Activated T-cell treated with anti-CD3 and anti-CD28 coated beads for 48 hours (primary cell): ENCODE measurements at places on chromosomes 4 and X.

- no peak for DNase-seq
Observed at GRCh38 chr4:14513471-14513870, 488.8 kb upstream of the CPEB2 start.

DNA sequence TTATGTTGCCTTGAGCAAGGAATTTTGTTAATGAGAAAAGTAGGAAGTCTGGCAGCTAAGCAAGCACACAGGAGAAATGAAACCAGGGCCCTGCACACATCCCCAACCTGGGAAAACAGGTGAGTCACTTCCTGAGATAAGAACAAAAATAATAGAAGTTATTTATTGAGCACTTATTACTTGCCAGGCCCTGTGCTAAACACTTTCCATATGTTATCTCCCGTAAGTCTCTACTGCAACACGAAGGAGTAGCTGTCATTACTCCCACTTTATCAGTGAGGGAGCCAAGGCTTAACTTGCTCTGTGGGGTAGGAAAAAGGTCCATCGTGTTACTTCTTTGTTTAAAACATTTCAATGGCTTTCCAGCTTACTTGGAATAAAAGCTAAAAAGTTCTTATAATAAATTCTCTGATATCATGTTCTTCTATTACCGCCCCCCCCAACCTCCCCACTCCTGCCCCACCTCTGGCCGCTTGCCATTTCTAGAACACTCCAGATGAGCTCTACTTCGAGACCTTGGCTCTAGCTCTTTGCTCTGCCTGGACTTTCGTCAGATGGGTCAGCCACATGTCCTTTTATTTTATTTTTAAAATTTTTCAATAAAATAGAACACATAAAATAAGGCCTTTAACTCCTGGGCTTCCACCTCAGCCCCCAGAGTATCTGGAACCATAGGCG is 36.3 kb upstream of the PLAC8 start:
- DNase-seq, result no peak

GRCh38 chrX:140057001-140057411 is 91.7 kb upstream of the CXorf66 start:
- peak; percentile 46 for DNase-seq

- no peak for DNase-seq
Observed at GRCh38 chr4:40607221-40607620, 22.4 kb downstream of the RBM47 start.

- DNase-seq, result no peak
Observed at GRCh38 chrX:40418813-40419195, 162.0 kb upstream of the ATP6AP2 start.

- peak; percentile 43 for DNase-seq
Observed at GRCh38 chrX:18886344-18887161, 97.4 kb downstream of the PHKA2 start.

GRCh38 chrX:1713296-1713695 is 98.4 kb downstream of the ASMT start:
- DNase-seq, result no peak

DNA sequence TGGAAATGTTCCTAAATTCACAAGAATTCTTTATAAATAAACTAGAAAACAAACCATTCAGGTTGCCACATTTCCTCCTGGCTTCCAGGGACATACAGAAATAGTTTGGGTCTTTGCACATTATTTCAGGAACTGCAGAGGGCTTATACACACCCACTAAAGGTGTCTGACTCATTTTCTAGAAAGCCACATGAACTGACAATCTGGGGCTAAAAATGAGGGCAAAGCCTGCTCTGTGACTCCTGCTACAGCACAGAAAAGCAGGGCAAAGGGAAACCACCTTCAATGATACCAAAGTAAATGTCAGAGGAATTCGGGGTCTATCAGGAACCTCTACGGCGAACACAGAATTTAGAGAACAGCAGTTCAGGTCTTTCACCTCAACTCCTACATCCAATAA is 112.2 kb upstream of the MAP3K15 start:
- DNase-seq, result no peak

DNA sequence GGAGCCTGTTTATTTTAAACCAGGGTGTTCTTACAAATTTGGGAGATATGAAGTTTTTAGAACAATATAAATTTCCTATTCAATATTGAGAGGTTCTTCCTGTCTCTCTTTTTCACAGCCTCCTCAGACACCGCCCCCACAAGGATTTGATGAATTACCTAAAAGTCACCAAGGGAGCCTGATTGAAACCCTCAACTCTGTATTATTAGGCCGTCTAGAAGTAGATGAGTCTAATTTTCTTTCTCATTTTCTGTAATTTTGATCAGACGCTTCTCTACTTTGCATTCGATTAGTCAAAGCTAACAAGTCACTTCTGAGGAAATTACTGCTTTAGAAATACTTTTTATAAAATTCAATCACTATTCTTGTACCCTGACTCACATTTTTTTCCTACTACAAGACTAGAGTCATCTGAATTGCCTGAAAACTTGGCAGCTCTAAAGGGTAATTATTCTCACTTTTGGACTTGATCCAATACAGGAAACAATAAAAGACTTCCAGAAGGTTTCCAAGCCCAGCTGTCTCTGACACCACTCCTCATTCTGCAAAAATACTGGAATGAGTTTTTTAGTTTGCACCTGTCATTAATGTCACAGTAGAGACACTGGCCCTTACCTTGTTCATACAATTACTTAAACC is 111.2 kb downstream of the ELOVL6 start:
- no peak for DNase-seq

GRCh38 chr4:47705326-47705981 is 132.4 kb downstream of the CORIN start:
- no peak for DNase-seq

GRCh38 chr4:1579001-1579900 is 104.9 kb downstream of the FAM53A start:
- DNase-seq, result peak; percentile 73

DNA sequence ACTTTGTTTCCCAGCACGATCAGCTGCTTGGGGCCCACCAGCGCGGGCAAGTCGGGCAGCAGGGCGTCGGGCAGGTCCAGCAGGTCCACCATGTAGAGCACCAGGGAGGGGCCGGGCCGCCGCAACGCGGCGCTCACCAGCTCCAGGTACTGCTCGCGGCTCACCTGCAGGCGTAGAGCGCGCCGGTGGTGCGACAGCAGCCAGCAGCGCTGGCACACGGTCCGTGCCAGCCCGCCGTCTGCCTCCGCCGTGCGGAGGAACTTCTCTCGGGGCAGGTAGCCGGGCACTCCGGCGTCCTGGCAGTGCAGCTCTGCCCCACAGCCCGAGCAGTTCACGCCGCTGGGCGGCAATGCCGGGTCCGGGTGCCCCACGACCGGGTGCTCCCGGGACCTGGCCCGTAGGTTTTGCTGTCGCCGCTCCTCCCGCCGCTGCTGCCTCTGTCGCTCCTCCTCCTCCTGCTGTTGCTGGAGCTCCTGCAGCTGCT is 527 bp downstream of the NOA1 start:
- peak; percentile 41 for DNase-seq

DNA sequence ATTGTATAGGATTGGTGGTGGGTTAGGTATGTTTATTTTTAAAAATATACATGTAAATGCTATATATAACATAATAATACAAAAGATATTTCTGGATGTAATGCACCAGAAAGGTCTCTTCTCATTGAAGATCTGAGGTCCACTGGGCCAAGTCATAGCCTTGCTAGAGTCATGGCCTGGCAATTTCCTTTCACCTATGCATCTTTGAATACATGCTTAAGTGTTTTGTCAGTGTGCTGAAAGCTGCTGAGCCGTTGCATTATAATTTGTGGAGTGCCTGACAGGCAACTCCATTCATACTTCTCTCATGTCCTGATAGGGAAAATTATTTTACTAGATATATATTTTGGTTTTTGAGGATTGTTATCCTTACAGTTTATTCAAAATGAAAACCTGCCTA is 410.2 kb upstream of the CT83 start:
- DNase-seq, result no peak

GRCh38 chr4:85113706-85114105 is 147.2 kb upstream of the WDFY3 start:
- no peak for DNase-seq

DNA sequence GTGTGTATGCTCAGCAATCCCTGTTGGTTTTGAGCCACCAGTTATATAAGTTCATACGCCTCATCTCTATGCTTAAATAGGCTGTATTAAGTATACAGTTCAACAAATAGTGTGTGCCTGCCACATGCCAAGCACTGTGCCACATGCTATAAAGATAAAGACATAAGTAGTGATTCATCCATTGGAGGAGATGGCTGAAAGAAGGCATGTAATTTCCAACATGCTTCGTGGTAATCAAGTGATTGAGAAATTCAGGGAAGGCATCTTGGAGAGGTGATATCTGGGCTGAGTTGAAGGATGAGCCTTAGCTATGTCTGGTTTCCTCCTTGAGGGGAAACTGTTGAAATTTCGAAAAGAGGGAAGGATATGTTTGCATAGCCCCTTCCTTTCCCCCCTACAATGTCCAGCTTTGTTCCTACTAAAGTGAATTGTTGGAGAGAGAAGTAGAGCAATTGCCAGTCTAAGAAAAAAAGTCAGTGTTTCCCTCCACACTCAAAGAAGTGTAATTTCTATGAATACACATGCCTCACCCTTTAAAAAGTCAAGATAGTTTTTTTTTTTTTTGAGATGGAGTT is 96.5 kb downstream of the ARHGAP10 start:
- DNase-seq, result no peak

GRCh38 chrX:17174671-17175070 is 200.3 kb upstream of the NHS start:
- no peak for DNase-seq

- no peak for DNase-seq
Observed at GRCh38 chr4:55793479-55793878, 26.1 kb upstream of the EXOC1L start.

- DNase-seq, result no peak
Observed at GRCh38 chr4:163609019-163609418, 114.5 kb downstream of the TMA16 start.

DNA sequence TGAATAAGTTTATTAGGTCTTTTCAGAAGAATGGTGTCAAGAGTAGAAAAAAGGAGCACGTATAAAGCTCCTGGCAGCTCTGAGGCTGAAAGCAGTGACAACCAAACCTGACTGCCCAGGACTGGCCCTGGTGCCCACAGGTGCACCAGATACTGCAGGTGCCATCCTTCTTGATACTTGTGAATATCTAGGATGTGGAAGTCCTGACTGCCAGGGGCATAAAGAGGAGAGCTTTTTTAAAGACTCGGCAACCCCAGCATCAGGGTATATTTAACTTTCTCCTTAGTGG is 60.7 kb downstream of the TMEM150C start:
- DNase-seq, result no peak

- no peak for DNase-seq
Observed at GRCh38 chr4:25654971-25655963, at the start of gene SLC34A2. TSS of gene SLC34A2 (plus strand) at chr4:25655851. CDS start at chr4:25662501, 6,650 bp downstream.

GRCh38 chr4:6341696-6342095 is 72.0 kb downstream of the WFS1 start:
- no peak for DNase-seq

DNA sequence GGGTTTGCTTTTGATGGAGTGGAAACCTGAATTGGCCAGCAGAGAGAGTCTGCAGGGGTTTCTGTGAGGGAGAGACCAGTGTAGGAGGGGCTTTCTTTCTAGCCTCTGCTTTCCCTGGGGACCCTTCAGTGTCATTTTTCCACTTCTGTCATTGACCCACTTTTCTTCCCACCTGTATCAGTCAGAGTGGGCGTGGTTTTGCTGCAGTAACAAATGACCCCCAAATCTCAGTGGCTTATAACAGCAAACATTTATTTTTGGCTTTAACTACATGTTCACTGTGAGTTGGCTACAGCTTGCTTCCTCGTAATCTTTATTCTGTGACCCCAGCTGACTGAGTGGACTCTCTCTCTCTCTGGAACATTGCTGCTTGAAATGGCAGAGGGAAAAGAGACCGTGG is 25.6 kb upstream of the PTTG2 start:
- no peak for DNase-seq

DNA sequence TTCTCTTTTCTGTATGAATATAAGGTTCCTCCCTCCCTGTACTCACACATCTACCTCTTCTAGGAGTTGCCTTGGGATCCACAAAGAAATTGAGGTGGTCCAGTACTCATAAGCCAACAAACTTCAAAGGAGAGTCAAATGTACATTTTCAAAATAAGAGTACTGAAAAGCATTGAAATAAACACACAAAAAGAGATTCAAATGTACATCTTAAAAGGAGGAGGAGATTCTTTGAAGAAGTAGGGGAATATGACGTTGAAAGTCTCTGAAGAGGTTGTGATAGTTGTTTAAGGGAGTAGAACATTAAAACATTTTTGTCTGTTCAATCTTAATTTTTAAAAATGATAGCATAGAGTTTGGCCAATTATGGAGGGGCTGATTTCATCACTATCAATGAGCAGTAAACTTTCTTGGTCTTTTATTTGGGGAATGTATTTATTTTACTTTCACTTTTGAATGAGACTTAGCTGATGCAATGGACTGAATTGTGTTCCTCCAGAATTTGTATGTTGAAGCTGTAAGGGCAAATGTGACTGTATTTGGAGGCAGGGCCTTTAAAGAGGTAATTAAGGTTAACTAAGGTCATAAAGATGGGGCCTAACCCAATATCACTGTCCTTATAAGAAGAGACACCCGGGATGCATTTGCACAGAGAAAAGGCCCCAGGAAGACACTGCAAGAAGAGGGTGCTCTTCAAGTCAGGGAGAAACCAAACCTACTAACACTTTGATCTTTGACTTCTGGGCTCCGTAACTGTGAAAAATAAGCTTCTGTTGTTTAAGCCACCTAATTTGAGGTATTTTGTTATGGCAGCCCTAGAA is 226.3 kb upstream of the PGRMC2 start:
- no peak for DNase-seq

DNA sequence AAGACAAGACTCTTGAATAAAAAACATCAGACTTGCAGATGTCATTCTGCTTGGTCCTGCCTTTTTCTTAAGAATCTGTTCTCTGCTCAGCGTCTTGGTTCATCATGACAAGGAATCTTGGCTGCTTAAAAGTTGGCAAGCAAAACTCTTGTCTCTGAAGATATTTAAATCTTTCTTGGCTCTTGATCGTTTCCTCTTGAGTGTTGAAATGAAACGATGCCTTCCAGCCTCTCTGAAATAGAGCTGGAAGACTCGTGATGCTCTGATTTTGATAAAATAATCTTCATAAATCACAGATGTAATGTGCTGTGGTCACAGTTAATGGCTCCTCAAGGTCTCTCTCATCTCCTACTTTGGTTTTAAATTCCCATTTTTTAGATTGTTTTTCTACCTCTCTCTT is 39.9 kb upstream of the TMEM192 start:
- DNase-seq, result no peak

- no peak for DNase-seq
Observed at GRCh38 chr4:168421671-168422070, 58.6 kb downstream of the DDX60L start.

- DNase-seq, result no peak
Observed at GRCh38 chrX:40414335-40414734, 166.4 kb upstream of the ATP6AP2 start.

- no peak for DNase-seq
Observed at GRCh38 chr4:15414551-15415091, 13.2 kb upstream of the C1QTNF7 start.
